Caki2 (cell line): ENCODE measurements at places on chromosomes 1 and 21.

- DNase-seq = no peak
Measured at GRCh38 chr1:187417520-187417919, 588.8 kb downstream of the PLA2G4A start.

- DNase-seq = peak; percentile 71
Measured at GRCh38 chr1:11478571-11479374, at the start of gene DISP3. Gene DISP3, plus strand, starts transcription at chr1:11479155. Its CDS starts 21,838 bp downstream, at chr1:11500993.

GRCh38 chr1:87766737-87767136, 438.1 kb downstream of the LMO4 start:
- no peak for DNase-seq

DNA sequence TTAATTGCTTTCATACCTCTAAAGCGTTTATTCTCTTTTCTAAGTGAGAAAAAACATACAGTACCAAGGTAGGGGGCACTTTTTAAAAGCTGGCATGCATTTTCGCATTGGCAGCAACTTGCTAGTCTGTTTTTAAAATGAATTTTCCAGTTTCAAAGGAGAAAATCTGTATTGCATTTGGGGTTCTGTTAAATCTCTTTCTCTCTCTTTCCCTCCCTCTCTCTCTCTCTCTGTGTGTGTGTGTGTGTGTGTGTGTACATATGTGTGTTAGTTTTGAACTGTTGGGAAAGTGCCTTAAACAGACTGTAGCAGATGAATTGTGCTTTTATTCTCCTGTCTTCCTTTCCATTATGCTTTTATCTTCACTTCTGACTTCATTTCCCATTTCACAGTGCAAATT, 7.3 kb downstream of the NIBAN1 start:
- DNase-seq = no peak

DNA sequence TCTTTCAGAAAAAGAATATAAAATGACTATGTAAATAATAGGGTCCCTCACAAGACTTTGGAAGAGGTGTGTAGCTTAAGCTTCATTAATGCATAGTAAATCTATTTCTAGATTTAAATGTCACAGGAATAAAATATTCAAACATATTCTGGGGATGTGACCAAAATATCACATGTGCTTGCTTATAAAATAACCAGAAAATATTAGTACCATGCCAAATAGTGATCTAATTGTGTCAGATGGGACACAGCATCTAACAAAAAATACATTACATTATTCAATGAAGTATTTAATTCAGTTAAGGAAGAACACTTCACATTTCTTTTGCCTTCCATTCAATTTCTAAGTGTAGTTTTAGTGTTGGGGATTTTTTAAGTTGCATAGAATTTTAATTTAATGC, 179.5 kb downstream of the LRRC40 start:
- DNase-seq = no peak

DNA sequence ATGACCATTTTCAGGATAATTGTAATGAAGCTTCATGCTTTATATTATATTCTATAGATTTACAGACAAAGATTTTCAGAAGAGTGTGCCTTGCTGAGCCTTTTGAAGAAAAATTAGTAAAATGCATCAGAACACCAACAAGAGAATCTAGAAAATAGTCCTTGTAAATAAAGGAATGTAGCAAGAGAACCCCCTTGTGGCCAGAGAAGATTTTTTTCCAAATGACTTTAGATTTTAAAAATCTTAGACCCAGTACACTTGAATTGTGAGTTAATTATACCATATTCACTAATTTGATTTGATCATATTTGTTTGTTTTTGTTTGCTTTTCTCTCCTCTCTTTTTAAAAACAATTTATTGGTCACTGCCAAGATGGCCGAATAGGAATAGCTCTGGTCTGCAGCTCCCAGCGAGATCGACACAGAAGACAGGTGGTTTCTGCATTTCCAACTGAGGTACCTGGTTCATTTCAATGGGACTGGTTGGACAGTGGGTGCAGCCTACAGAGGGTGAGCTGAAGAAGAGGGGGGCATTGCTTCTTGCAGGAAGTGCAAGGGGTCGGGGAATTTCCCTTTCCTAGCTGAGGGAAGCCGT, 12.8 kb upstream of the IFI44L start:
- DNase-seq = peak; percentile 5

DNA sequence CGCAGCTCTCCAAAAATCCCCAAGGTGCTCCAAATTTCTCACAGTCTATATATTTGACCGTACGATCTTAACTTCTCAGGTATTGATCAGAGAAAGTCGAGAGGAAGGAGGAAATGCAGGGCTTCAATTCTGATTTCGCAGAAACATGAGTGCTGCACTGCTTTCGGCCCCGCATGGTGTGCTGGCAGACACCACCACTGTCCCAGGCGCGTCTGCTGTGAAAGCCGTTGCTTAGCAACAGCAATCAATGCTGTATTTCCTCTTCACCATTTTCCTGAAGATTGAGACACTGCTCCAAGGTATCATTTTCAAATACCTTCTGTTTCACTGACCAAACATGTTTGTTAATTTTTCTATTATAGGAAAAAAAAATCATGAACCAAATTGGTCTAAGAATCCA, 296.3 kb downstream of the SMYD3 start:
- DNase-seq = no peak

- DNase-seq = no peak
Measured at GRCh38 chr1:61271412-61271789, 189.0 kb downstream of the NFIA start.

DNA sequence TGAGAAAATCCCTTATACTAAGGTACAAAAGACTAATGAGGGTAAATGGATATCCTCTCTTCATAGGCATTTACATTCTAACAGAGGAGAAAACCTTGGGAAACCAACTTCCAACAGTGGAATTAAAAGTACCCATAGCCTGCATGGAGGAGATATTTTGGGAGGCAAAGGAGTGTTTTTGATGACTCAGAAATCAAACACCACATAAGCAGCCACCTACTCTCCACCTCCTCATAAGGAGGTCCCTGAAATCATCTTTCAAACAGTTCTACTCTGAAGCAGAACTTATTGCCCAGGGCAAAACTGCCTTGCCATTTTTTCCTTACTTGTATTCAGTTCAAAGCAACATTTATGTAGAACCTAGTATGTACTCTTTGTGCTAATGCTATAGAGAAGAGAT, 211.3 kb downstream of the KCNH1 start:
- no peak for DNase-seq

- DNase-seq = no peak
Measured at GRCh38 chr1:66460776-66461175, 73.2 kb upstream of the SGIP1 start.

GRCh38 chr1:217871955-217872354, 240.8 kb downstream of the SPATA17 start:
- DNase-seq = no peak

GRCh38 chr1:230705289-230706019, 8.5 kb downstream of the AGT start:
- DNase-seq = no peak

DNA sequence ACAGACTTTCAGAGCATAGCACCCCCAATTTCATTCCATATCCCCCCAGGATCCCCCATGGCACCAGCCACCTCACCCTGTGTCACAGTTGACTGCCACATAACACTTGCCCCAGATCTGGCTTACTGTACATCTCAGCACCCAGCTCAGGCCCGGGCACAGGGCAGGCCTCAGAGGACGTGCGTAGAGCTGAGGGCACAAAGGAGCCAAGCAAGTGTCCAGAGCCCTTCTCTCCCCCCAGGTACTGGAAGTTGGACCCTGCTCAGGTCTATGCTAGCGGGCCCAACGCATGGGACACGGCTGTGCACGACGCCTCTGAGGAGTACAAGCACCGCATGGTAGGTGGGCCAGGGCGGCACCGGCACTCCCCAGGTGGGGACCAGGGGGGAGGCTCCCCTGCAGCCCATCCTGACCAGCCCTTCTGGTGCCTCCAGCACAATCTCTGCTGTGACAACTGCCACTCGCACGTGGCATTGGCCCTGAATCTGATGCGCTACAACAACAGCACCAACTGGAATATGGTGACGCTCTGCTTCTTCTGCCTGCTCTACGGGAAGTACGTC, 8.0 kb upstream of the SYTL1 start:
- DNase-seq = no peak

GRCh38 chr1:229726061-229726460, 100.0 kb downstream of the URB2 start:
- no peak for DNase-seq

GRCh38 chr1:117398957-117399356, 31.7 kb downstream of the MAN1A2 start:
- DNase-seq = no peak

GRCh38 chr1:233459470-233459945, 132.0 kb downstream of the MAP3K21 start:
- no peak for DNase-seq

DNA sequence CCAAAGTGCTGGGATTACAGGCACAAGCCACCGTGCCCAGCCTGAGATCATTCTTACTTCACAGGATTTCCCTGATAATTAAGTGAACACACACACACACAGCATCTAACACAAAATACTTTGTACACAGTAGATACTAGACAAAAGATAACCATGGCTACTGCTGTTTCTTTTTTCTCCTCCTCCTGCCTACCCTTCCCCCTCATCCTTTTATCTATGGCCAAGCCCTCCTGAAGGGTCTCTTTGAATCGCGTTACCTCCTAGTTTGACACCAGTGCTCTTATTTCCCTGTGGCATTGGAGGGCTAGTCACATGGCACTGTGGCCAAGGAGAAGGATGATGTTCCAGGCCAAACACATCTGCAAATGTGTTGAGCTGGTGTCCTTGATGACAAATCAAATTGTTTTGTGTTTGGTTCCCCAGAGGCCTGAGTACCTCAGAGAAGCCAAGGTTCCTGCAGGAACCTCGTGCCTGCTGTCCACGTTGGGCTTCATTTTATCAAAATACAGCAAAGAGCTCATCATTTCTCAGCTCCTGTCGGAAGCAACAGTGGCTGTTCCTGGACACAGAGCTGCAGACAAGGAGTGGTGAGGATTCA, 20.6 kb downstream of the NDUFS5 start:
- DNase-seq = no peak

GRCh38 chr1:59917026-59917784, 9.4 kb downstream of the CYP2J2 start:
- no peak for DNase-seq

DNA sequence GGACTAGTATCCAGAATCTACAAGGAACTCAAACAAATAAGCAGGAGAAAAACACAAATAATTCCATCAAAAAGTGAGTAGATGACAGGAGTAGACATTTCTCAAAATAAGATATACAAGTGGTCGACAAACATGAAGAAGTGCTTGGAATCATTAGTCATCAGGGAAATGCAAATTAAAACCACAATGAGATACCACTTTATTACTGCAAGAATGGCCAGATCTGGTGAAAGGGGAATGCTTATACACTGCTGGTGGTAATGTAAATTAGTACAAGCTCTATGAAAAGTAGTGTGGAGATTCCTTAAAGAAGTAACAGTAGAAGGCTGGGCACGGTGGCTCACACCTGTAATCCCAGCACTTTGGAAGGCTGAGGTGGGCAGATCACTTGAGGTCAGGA, 73.8 kb downstream of the POU2F1 start:
- DNase-seq = no peak

- no peak for DNase-seq
Measured at GRCh38 chr1:113147826-113148225, 74.8 kb downstream of the LRIG2 start.

DNA sequence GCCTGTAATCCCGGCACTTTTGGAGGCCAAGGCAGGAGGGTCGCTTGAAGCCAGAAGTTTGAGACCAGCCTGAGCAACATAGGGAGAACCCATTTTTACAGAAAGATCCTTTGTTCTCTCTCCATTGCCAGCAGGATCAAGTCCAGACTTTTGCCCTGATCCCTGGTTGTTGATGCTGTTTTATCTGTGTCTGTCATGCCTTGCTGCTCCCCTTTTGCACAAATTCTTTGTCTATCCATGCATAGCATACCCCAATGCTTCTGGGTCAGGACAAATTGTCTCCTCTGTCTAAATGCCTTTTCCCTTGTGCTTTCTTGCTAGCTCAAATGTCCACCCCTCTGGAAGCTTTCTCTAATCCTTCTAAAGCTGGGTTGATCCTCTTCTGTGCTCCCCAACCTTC, 25.3 kb upstream of the FAAH start:
- peak; percentile 19 for DNase-seq

- DNase-seq = no peak
Measured at GRCh38 chr1:230834292-230834691, 34.0 kb downstream of the C1orf198 start.

GRCh38 chr1:92485381-92486250, 1.1 kb downstream of the GFI1 start:
- DNase-seq = peak; percentile 52

DNA sequence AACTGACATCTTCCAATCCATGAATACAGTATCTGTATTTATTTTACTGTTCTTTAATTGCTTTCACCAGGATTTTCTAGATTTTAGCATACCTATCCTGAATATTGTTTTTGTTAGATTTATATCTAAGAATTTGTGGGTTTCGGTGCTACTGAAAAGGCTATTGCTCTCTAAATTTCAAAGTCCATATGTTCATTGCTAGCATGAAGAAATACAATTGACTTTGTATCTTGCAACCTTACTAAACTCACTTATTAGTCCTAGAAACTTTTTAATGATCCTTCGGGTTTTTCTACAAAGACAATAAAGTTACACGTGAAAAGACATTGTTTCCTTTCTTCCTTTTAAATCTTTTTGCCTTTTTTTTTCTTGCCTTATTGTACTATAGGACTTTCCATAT, 12.9 kb upstream of the HIVEP3 start:
- no peak for DNase-seq

DNA sequence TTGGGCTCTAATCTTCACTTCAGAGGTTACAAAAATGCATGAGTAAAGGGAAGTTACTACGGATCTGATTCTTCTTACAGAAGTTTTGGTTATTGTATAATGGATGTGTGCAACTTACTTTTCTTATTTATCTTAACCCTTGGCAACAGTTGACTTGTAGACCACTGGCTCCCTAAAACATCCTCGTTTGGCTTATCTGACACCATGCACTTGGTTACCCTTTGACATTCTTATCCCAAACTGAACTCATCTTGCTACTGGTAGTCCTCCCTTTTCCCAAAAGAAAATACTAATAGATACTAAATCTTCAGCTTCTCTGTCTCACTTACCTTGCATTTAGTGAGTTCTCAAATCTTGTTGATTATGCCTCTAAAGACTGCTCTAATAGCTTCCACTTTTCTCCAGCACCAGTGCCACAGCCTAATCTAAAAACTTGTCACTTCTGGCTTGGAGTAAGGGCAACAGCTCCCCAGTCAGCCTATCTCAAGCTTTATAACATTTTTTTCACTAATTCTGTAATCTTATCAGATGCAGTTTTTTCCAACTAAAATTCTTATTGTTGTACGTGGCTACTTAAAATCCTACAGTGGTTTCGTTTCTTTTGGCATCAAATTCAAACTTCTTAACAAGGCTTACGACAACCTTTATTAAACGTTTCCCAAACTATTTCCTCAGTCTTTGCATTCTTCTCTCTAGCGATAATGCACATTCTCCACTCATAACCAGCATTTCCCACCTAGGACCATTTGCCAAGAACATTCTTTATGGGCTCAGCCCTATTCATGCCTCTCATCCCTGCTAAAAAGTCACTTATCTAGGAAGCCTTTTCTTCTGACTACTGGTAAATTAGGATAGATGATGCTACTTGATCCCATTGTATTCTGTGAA, 204.2 kb downstream of the KCNT2 start:
- DNase-seq = no peak
